Activated naive CD8-positive, alpha-beta T cell treated with anti-CD3 and anti-CD28 coated beads, Interleukin-2, amount 50 U/mL, for 24 hours (primary cell): ENCODE measurements at places on chromosomes 11 and 22.
A peak's percentile ranks its signal among the peaks of the same experiment; 100 is the strongest.

DNA sequence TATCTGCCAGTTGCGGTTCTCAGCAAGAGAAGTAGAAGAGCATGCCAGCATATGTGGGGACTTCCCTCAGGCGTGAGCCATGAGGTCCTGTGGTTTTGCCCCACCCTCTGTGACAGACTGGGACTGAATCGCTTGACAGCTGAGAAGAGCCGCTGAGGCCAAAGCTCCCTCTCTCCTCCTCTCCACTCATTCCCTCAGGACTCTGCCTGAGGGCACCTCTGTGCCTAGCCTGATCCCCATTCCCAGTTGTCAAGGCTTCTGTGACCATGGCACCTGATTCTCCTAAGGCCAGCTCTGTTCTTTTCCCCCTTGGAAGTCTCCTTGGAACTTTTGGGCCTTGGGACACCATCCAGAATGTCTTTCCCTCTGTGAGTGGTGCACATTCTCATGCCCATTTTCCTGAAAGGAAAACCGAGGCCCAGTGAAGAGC, 27.0 kb downstream of the ART5 start:
- peak overlapping the region; percentile 13 for H3K4me3 ChIP-seq
- peak overlapping the region; percentile 25 for H3K27ac ChIP-seq
- H3K36me3 ChIP-seq: no peaks in the 10 kb centered on the region

GRCh38 chr22:40592352-40593113, 44.0 kb downstream of the MRTFA start:
- H3K4me3 ChIP-seq: no peak overlapping the region
- H3K36me3 ChIP-seq: peaks cover 10% of the 10 kb centered on the region
- no peaks in the 10 kb centered on the region for H3K27me3 ChIP-seq
- peaks cover 46% of the 10 kb centered on the region for H3K4me1 ChIP-seq
- no peak for DNase-seq
- H3K27ac ChIP-seq: no peak overlapping the region

DNA sequence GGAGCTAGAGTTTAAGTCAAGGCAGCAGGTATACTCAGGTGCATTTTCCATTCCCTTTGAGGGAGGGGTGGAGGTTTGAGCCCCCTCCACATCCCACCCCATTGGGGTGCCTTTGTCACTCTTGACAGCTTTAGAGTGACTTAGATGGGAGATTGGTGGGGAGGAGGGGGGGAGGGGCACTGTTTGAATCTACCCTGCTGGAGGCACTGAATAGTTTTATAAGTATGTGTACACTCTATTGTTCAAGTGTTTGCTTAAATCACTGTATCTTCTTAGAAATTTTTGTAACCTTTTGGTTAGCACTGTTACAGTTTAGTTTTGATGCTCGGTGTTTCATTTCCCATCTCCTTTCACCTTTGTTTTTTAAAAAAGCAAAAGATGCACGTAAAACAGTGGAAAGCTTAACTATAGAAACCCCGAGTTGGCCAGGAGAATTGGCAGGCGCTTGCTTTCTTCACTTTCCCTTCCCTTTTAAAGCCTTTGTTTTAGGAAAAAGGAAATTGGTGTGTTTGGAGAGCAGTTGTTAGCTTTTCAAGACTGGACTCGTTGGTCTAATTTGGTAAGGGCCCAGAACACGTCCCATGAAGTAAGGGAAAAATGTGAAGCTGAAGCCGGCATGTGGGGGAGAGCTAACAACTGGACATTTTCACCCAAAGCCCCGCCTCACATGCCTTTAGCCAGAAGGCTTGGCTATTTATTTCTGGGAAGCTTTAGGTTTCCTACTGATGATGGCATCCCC, 42.8 kb downstream of the TNRC6B start:
- H3K36me3 ChIP-seq: peaks cover 8% of the 10 kb centered on the region
- H3K27ac ChIP-seq: no peak overlapping the region
- H3K4me1 ChIP-seq: peaks cover 64% of the 10 kb centered on the region
- no peak overlapping the region for H3K4me3 ChIP-seq
- H3K27me3 ChIP-seq: no peaks in the 10 kb centered on the region

DNA sequence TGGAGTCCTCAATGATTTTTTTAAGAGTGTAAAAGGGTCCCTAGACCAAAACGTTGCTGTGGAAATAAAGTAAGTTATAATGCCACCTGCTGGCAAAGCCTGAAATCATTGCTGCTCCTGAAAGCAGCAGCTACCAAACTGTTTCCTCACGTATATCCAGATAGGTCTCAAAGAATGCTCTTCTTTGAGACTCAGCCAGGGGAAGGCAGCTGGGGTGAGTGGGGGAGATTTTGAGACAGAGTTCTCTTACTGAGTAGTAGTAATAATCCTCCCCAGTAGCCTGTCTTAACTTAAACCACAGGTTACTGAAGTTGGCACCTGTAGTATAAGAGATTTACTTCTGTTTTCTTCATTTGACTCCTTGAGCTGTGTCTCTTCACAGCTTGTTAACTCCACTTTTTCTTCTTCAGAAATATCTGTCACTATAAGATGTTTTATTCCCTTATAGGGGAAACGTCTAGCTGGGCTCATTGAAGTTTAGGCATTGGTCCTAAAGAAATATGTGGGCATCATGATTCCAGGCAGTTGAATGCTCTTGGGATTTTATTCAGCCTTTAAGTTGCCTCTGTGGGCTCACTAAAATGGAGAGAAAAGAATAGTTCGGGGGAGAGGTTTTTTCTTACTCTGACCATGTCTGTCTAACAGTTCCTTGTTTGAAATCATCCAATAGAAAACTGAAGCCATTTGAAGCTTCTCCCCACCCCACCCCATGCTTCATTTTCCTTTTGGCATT, 77.9 kb downstream of the BTBD10 start:
- peak; percentile 23 for DNase-seq
- H3K27ac ChIP-seq: peak overlapping the region; percentile 19
- peaks cover 3% of the 10 kb centered on the region for H3K4me1 ChIP-seq
- H3K36me3 ChIP-seq: peaks cover 36% of the 10 kb centered on the region
- H3K27me3 ChIP-seq: no peaks in the 10 kb centered on the region
- H3K4me3 ChIP-seq: no peak overlapping the region

GRCh38 chr11:30429550-30429949, 106.6 kb downstream of the ARL14EP start:
- no peaks in the 10 kb centered on the region for H3K27me3 ChIP-seq
- DNase-seq: no peak
- no peaks in the 10 kb centered on the region for H3K4me1 ChIP-seq
- no peak overlapping the region for H3K27ac ChIP-seq
- no peak overlapping the region for H3K4me3 ChIP-seq
- H3K36me3 ChIP-seq: no peaks in the 10 kb centered on the region
